ENCODE measurements at places on chromosomes 1 and 21. TPM values are rescaled to one million over a fixed set of nuclear protein-coding genes. Genes with fewer than 3 reads are reported as not detected.

DNA sequence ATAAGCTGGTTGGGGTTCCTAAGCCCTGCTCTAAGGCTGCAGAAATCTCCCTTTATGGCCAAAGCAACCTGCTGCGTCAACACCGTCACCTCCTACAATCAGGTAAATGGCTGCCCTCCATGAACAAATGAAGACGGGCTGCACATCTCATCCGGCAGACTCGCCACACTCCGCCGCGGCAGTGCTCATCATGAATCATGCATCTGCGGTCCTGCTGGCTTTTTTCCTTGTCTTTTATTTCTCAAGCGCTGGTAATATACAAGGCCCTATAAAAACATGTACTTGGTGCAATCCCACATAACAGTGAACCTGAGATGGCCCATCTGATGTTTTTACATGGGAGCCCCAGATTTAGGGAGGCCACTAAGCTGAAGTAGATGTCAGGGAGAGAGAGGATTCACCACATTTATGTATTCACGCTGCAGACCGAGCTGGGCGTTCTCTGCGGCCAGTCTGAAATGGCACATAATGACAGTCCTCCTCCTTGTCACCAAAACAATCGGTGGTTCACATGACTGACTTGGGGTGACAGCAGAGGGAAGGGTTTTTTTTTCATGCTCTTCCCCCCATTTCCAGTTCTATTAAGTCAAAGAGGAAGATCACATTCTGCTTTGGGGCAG, 91.6 kb downstream of the KAZN start:
- no peak overlapping the region for H3K4me3 ChIP-seq
- no peaks in the 10 kb centered on the region for H3K27me3 ChIP-seq
- no peak for DNase-seq
- no peaks in the 10 kb centered on the region for H3K4me1 ChIP-seq
- no peak overlapping the region for H3K27ac ChIP-seq
- H3K36me3 ChIP-seq: no peaks in the 10 kb centered on the region

The FABP3 gene
- total RNA-seq: 8.1 TPM

DNA sequence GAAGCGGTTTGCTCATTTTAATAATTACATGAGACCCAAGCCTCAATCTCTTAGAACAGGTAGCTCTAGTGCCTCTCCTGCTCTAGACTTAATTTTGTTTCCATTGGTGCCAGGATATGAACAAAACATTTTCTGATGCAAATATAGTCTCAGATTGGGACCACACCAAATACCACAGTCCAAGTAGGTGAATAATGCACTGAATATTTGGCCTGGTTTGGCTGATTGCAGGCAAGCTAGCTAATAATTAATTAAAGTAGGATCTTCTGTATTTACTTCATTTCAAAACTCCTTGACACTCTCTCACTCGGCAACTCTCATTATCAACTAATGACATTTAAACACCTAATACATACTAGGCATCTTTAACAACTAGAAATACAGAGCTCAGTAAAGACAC, 219.6 kb downstream of the LTN1 start:
- DNase-seq: no peak
- H3K36me3 ChIP-seq: no peaks in the 10 kb centered on the region
- no peaks in the 10 kb centered on the region for H3K4me1 ChIP-seq
- no peaks in the 10 kb centered on the region for H3K27me3 ChIP-seq
- peak overlapping the region; percentile 59 for H3K27ac ChIP-seq

GRCh38 chr1:17833661-17834501, 78.7 kb downstream of the ACTL8 start:
- DNase-seq: no peak
- H3K27me3 ChIP-seq: no peaks in the 10 kb centered on the region

DNA sequence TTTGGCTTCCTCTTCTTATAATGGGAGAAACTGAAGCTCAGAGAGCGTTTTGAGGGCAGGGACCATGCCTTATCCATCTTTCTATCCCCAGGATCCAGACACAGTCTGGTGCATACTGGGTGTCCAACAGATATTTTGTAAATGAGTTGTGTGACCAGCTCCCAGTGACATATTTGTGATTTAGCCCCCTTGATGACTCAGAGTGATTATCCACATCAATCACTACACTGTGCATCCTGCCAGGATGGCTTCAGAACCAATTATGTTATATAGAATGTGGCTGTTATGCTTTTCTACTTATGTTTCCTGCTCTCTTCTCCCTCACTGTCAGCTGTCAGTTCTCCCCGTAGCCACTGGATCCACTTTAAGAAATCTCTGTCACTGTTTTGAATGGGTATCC, 11.3 kb downstream of the OLFML3 start:
- no peaks in the 10 kb centered on the region for H3K27me3 ChIP-seq
- no peaks in the 10 kb centered on the region for H3K36me3 ChIP-seq
- no peak for DNase-seq
- H3K4me1 ChIP-seq: no peaks in the 10 kb centered on the region
- no peak overlapping the region for H3K4me3 ChIP-seq
- no peak overlapping the region for H3K27ac ChIP-seq

DNA sequence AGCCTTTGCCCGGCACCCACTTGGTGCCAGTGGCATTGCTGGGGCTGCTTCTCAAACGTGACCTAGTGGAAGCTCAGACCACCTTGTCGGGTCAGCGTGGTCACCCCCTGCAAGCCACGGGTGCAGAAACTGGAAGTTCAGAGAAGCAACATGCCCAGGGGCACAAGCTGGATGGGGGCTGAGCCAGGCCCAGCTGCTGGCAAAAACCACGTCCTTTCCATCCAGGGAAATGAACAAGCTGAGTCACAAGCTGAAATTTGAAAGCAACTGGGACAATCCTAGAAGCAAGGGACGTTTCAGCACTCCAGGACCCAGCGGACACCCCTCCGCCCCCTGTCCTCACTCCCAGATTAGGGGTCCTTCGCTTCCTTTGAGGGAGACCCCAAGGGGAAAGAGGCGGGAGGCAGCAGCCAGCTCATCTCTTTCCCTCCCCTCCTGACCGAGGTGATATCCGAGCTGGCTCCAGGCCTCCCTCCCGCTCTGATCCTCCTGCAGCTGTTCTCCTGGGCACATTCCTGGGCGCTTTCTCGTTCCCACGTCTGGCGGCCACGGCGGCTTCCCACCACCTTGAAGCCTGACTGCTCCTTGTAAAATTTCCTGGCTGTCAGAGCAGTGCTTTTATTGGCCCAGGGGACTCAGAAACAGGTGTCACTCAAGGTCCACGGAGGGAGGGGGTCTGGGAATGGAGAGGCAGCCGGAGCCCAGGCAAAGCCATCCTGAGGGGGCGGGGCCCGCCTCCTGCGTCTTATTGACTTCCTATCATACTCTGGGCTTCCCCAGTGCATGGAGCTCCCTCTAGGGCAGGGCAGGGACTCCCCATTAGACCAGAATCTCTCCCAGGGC, 62.8 kb downstream of the PAX7 start:
- no peak overlapping the region for H3K4me3 ChIP-seq
- no peak overlapping the region for H3K27ac ChIP-seq
- no peaks in the 10 kb centered on the region for H3K27me3 ChIP-seq
- DNase-seq: no peak

The CTSS gene
- total RNA-seq: 29.7 TPM

DNA sequence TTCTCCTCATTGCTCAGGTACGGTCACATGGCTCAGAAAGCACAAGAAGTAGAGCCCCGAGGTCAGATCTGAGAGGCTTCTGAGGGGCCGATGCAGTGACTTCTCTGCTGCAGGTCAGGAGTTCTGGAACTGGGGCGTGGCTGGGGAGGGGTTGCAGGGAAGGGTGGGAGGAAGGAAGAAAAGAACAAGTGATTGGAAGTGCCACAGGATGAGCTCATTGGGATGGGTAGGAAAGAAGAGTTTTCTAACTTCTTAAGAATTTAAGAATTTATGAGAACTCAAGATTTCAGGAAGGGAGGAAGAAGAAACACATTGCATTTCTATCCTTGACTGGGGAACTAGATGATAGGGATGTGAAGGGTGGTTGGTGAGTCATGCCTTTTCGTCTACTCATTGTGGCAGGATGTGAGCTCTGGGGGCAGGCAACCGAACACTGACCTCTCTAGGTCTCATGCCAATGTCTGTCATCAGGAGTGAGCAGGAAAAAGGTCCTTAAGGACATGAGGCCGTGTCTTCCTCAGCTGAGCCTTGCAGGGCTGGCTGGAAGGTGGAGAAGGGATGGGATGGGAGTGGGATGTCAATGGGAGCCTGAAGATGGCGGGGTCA, 497 bp downstream of the FCRLB start:
- no peak overlapping the region for H3K27ac ChIP-seq
- no peak for DNase-seq
- no peaks in the 10 kb centered on the region for H3K36me3 ChIP-seq
- H3K27me3 ChIP-seq: no peaks in the 10 kb centered on the region

The ACKR1 gene
- 363 TPM for total RNA-seq

- H3K4me3 ChIP-seq: no peak overlapping the region
- no peak overlapping the region for H3K27ac ChIP-seq
- H3K27me3 ChIP-seq: no peaks in the 10 kb centered on the region
- peaks cover 9% of the 10 kb centered on the region for H3K4me1 ChIP-seq
These were observed 4.8 kb upstream of the ATP1A1 start for GRCh38 chr1:116368241-116368640.

DNA sequence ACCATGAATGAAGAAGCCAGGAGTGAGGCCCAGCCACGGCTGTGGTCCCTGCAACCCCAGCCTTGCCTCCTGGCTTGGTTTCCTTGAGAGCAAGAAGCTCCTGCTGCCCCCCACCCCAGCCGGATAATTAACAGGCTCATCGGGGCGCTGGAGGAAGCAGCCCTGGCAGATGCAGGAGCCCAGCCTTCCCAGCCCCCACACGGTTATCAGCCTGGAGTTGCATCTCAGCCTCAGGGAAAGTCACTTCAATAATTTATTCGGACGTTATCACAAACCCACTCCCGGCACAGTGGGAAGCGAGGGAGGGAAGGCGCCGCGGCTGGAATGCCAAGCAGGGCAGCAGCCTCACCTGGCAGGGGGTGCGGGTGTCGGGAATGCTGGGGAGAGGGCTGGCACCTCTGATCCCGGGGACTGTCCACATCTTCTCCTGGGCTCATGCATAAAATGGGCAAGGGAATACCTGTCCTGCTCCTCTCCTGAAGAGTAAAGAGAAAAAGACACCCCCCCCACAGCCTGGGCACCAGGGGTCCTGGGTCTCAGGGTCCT, 43.3 kb upstream of the LRP8 start:
- no peak for DNase-seq
- no peaks in the 10 kb centered on the region for H3K36me3 ChIP-seq
- no peaks in the 10 kb centered on the region for H3K27me3 ChIP-seq

The EXOC8 gene
- total RNA-seq: 14.0 TPM

The DISC1 gene
- total RNA-seq: 31.8 TPM

DNA sequence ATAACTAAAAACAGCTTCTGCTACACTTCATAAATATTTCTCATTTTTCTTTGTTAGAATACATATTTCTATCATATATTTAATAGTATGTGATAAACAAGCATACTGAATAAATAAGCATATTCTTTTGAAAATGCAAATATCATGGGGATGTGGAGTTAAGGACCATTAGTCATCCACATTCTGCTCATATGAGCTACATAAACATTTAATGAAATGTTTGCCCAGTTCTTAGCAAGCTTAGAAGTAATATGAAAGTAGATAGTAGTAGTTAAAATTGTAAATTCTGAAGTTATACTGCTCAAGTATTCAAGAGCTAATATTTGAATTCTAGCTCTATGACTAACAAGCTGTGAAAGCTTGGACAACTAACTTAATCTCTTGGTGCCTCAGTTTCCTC, 10.1 kb upstream of the GORAB start:
- H3K4me1 ChIP-seq: peaks cover 5% of the 10 kb centered on the region
- no peak overlapping the region for H3K4me3 ChIP-seq
- DNase-seq: no peak
- no peaks in the 10 kb centered on the region for H3K36me3 ChIP-seq

The CRP gene
- total RNA-seq: not detected

- no peaks in the 10 kb centered on the region for H3K36me3 ChIP-seq
- no peak for DNase-seq
- H3K27ac ChIP-seq: no peak overlapping the region
- H3K4me3 ChIP-seq: no peak overlapping the region
- peaks cover 12% of the 10 kb centered on the region for H3K27me3 ChIP-seq
- H3K4me1 ChIP-seq: no peaks in the 10 kb centered on the region
These were observed 127.8 kb downstream of the LMX1A start for GRCh38 chr1:165228676-165229075.

DNA sequence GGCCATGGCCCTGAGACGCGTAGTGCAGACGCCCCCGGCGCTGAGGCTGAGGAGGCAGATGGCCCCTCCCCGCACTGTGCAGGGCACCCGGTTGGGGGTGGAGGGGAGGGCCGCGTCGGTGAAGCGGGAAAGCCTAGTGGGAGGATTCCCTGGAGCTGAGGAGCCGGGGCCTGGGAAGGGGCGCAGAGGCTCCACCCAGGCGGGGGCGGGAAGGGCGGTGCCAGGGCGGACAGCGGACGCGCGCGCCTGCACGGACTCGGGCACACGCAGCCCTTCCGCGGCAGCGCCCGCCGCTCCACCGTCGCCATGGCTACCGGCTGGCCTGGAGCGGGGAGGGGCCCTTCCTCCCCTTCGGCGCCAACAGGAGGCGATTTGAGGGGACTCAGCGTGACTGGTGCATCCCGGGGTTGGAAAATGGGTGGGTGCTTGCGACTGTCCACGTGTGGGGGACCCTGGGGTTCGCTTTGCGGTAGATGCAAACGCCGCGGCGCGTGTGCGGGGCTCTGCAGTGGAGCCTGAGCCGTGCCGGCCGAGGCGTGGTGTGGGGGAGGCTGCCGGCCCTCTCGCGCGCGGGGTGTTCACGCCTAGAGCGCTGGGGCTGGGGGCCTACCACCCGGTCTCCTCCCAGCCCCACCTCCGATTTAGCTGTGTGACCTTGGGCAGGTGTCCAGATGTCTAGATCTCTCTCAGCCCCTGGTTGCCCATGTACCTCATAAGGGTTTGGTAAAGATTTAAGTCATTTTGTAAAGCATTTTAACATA, 35.1 kb downstream of the PTPRF start:
- no peaks in the 10 kb centered on the region for H3K4me1 ChIP-seq
- peak overlapping the region; percentile 34 for H3K4me3 ChIP-seq
- H3K36me3 ChIP-seq: no peaks in the 10 kb centered on the region
- peak; percentile 35 for DNase-seq
- peak overlapping the region; percentile 76 for H3K27ac ChIP-seq

The PCP4 gene
- total RNA-seq: not detected

DNA sequence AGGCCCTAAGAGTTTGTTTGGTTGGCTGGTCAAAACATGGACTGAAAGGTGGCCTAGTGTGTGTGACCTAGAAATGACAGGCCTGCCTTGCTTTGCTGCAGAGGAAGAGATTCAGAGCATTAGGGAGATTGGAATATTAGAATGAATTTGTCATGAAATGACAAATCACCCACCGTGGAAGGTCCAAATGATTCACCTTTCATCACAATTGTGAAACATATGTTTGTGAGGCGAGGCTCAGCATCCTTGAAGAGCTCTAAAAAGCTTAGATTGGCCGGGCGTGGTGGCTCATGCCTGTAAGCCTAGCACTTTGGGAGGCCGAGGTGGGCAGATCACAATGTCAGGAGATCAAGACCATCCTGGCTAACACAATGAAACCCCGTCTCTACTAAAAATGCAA, 5.5 kb downstream of the LCE1B start:
- DNase-seq: no peak
- H3K4me1 ChIP-seq: no peaks in the 10 kb centered on the region
- H3K36me3 ChIP-seq: no peaks in the 10 kb centered on the region
- H3K4me3 ChIP-seq: no peak overlapping the region
- no peaks in the 10 kb centered on the region for H3K27me3 ChIP-seq

The PDE9A gene
- total RNA-seq: 26.7 TPM

The CASQ2 gene
- 7.3 TPM for total RNA-seq

The LRRC42 gene
- total RNA-seq: 26.7 TPM

The LRRC38 gene
- 0.87 TPM for total RNA-seq

The OR2L2 gene
- total RNA-seq: not detected

- no peak overlapping the region for H3K4me3 ChIP-seq
- H3K36me3 ChIP-seq: no peaks in the 10 kb centered on the region
- no peak for DNase-seq
- no peaks in the 10 kb centered on the region for H3K27me3 ChIP-seq
- H3K27ac ChIP-seq: no peak overlapping the region
- no peaks in the 10 kb centered on the region for H3K4me1 ChIP-seq
These were observed 1705.3 kb downstream of the NCAM2 start for GRCh38 chr21:22703521-22703920.
